ENCODE measurements at places on chromosomes 13 and 19.
A peak's percentile ranks its signal among the peaks of the same experiment; 100 is the strongest.

DNA sequence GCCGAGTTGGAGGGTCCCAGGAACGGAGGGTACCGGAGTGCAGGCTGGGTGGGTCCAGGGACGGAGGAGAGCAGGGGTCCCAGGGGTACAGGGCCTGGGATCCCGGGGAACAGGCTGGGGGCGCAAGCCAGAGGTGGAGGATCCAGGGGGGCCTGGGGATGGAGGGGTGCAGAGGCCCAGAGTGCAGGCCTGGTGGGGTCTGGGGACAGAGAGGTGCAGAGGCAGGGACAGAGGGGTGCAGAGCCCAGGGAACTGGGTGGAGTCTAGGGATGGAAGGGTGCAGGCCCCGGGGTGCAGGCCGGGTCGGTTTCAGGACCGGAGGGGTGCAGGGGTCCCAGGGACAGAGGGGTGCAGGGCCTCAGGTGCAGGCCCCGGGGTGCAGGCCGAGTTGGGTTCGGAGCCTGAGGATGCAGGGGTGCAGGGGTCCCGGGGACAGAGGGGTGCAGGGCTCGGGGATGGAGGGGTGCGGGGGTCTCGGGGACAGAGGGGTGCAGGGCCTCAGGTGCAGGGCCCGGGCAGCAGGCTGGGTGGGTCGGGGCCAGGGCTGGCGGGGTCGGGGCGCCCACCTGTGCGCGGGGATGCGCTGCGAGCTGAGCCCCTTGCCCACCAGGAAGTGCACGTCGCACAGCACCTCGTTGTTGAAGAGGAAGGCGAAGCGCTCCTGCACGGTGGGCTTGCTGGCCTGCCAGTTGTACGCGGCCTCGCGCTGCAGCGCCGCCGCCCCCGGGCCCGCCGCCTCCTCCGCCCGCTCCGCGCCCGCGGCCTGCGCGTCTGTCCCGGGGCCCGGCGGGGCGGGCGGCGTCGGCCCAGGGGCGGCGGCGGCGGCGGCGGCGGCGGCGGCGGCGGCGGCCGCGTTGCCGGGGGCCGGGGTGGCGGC, 545 bp downstream of the BTBD2 start:
- no peak for DNase-seq

GRCh38 chr19:677201-677600, 1.0 kb downstream of the FSTL3 start:
- DNase-seq = peak; percentile 74

DNA sequence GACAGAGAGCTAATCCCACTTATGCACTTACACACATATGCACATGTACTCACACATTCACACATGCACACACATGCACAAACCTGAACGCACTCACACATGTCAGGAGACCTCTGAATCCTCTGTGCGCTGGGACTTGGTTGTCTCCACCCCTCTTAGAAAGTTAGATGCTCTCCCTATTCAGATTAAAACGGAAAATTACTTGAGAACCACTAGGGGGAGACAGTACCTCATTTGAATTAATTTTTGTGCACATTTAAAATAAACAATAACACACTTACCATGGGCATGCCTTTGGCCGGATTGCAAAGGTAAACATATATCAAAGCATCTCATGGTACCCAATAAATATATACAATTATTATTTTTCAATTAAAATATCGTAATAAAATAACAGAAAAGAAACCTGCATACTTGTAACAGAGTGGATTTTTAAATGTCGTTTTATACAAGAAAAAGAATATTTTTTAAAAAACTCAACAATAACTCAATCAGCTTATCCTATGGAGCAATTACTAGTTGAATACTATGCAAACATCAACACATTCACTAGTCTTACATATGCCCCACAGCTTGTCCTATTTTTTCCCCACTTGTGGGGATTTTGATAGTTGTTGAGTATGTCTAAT, 9.5 kb upstream of the LILRB4 start:
- no peak for DNase-seq

- no peak for DNase-seq
Observed at GRCh38 chr19:50409347-50409746, 9.4 kb upstream of the SPIB start.

- DNase-seq = no peak
Observed at GRCh38 chr13:76023652-76024051, 387.5 kb downstream of the LMO7 start.

DNA sequence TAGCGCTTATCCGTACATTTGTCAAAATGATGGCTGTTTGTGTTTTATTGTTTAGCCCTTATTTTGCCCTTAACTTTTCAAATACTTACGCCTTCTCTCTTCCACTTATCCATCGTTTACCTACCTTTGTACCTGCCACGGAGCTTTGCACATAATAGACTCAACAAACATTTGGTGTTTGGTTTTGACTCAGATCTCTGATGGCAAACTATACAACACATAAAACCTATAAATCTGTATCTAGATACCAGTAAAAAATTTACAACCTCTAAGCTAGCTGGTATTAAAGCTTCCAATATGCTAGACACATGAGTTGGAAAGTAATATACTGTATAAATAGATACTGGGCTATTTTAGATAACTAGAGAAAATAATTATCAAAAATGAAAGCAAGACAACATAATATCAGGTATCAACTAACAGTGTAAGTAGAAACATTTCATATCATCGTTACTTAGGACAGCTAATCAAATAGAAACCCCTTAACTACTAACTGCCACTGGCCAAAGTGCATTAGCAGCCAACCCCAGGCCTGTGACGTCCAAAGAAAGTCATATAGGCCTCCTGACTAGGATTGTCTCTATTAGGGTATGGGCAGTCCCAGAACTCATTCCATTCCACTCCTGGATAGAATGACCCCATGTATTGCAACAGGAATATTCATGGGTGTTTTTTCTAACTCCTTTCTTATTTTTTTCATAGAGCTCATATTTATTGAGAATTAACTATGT, 53.8 kb downstream of the KCTD12 start:
- DNase-seq = no peak

DNA sequence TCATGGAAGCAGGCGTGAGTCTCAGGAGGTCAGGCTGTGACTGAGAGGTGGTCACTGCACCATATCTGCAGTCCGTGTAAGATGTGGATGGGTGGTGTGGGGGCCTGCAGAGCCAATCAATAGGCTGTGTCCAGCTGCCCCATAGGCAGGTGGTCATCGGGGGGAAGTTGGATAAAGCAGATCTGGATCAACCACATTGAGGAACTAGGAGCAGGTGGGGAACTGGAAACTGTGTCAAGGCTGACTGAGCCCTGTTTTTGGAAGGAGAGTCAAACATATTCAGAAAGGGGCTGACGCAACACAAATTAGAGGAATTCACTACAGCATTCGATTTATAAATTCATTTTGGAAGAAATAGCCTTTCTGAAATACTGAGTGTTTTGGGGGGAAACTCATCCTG, 15.0 kb downstream of the CLEC4M start:
- no peak for DNase-seq

GRCh38 chr19:29872224-29872731, 60.5 kb downstream of the CCNE1 start:
- DNase-seq = no peak

GRCh38 chr19:6769006-6769619, 1.9 kb upstream of the SH2D3A start:
- DNase-seq = no peak

DNA sequence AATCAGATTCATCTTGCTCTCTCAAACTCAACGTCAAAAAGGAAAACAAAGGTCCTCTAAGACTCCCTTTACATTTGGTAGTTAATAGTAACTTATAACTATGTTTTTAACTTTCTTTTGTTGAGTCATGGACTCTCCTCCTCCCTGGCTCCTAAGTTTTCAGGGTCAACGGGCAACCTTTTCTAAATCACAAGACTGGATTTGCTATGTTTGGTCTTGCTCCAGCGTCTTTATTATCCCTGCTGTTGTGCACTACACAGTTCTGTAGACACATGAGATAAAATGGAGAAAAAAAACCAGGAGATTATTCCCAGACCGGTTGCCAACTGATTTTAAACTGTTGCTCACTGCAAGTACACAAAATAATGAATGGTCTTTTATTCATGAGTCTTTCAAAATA, 1.9 kb upstream of the ITM2B start:
- DNase-seq = no peak

- no peak for DNase-seq
Observed at GRCh38 chr13:90979059-90979458, 368.4 kb upstream of the MIR17HG start.

DNA sequence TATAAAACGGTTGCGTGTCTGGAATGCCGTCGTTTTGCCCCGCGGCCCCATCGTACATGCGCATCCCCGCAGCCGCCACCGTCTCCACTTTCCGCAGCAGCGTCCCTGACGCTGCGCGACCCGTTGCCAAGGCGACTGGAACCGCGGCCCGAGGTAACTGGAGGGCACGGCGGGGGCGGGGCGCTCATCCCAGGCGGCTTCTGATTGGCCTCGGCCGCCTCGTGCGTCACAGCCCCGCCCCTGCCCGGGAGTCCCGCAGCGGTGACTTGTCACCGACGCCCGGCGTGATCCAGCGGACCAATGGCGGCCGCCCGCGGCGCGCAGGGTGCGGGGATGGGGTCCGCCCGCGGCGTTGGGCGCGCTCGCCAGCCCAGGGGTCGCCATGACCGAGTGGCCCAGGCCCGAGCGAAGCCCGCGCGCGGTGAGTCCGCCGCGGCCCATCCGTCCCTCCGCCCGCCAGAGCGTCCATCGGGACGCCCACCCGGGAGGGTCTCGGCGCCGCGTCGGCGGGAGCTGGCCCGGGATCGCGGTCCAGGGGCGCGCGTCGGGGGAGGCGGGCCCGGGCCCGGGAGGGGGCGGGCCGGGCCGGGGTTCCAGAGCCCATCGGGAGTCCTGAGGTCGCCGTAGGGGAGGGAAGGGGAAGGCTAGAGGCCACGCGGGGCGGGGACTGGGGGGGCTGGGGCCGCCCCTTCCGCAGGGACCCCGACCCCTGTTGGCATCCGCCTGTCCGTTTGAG, at the start of gene ZSCAN1:
Gene ZSCAN1, plus strand, starts transcription at position 285 of the 736 bp plus-strand sequence. CDS start 3,812 bp downstream, outside the sequence.
- peak; percentile 96 for DNase-seq

Measured in right forelimb (tissue), 1 donor.